ENCODE measurements at places on chromosomes 1 and 21.

DNA sequence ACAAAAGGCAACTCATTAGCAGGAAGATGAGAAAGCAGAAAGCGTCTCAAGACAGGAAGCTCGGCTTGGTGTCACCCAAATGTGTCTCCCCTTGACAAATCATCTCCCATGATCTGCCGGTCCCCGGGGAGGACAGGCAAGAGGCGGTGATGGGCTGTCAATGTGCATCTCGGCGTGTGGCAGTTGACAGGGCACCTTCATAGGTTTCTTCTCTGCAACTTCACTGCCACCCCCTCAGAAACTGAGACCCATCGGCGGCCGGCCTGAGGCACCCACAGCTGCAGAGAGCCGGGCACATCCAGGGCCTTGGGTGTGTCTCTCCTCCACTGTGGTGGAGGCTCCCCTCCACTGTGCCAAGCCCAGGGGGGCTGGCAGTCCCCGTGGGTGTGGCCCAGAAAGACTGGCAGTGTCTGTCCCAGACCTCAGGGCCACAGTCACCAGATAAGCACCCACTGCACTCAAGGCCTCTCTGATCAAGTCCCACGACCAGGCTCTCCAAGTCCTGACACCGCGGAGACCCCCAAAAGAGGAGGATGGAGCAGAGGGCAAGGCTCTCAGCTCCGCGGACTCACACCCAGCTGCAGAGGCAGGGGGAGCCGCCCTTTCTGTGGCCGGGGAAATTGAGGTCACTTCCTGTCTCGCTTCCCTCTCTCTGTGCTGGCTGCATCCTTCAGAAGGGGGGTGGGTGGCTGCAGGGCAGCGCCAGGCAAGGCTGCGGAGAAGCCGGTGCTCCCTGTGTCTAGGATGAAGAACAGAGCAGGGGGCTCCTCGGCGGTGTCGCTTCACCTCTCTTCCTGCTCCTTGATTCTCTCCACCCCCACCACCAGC, 39.6 kb upstream of the LBR start:
- H3K36me3 ChIP-seq: no peaks in the 10 kb centered on the region
- peak overlapping the region; percentile 99 for H3K27ac ChIP-seq
- H3K4me3 ChIP-seq: peak overlapping the region; percentile 84

- H3K27me3 ChIP-seq: peaks cover 44% of the 10 kb centered on the region
- no peak overlapping the region for H3K27ac ChIP-seq
- no peaks in the 10 kb centered on the region for H3K36me3 ChIP-seq
- no peak overlapping the region for H3K4me3 ChIP-seq
- no peak for DNase-seq
- H3K4me1 ChIP-seq: peaks cover 4% of the 10 kb centered on the region
Measured at GRCh38 chr1:67764633-67765032, 68.6 kb downstream of the GNG12 start.

DNA sequence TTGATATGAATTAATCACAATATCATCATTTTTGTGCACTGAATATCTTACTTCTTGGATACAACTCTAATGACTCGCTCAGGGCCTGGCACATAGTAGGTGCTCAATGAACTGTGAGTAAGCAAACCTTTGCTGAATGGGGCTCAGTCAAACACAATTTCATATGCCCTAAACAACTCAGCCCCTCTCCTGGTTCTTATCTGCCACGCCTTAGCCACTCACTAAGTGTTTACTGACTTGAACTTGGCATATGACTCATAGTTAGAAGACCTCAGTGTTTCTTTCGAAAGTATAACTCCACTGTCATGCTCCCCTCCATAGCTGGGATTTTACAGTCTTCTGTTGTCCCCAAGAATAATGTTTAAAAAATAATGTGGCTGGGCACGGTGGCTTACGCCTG, 4.8 kb upstream of the IFNLR1 start:
- no peaks in the 10 kb centered on the region for H3K27me3 ChIP-seq
- H3K27ac ChIP-seq: peak overlapping the region; percentile 92
- peak; percentile 74 for DNase-seq
- no peak overlapping the region for H3K4me3 ChIP-seq
- H3K36me3 ChIP-seq: peaks cover 3% of the 10 kb centered on the region
- peaks cover 68% of the 10 kb centered on the region for H3K4me1 ChIP-seq

- H3K27ac ChIP-seq: no peak overlapping the region
- H3K36me3 ChIP-seq: no peaks in the 10 kb centered on the region
- no peak for DNase-seq
- H3K27me3 ChIP-seq: peaks cover 34% of the 10 kb centered on the region
- peaks cover 2% of the 10 kb centered on the region for H3K4me1 ChIP-seq
Measured at GRCh38 chr1:84763912-84764680, 73.8 kb upstream of the SSX2IP start.

GRCh38 chr1:28313702-28314546, 14.9 kb upstream of the MED18 start:
- H3K27ac ChIP-seq: no peak overlapping the region
- no peaks in the 10 kb centered on the region for H3K36me3 ChIP-seq
- H3K27me3 ChIP-seq: peaks cover 11% of the 10 kb centered on the region
- no peak for DNase-seq
- no peaks in the 10 kb centered on the region for H3K4me1 ChIP-seq

GRCh38 chr1:88612773-88613172, 71.3 kb upstream of the PKN2 start:
- H3K27me3 ChIP-seq: peaks cover 24% of the 10 kb centered on the region
- peaks cover 4% of the 10 kb centered on the region for H3K4me1 ChIP-seq
- no peaks in the 10 kb centered on the region for H3K36me3 ChIP-seq
- H3K4me3 ChIP-seq: no peak overlapping the region

DNA sequence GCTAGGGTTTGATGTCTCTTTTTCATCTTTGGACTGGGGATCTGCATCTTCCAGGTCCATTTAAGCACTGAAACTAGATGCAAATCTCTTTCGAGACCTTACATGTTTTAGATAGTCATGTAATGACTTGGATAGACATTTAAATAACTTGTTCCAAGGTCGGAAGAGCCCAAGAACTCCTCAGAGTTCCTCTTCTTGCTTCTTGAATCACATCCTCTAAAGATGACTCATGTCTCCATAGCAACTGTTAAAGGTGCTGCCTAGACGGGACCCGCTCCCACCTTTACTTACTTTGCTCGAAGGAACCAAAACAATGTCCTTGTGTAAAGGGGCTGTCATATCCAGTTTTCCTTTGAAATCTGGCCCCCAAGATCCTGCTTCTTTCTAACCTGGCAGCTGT, 130.0 kb downstream of the EDEM3 start:
- no peak for DNase-seq
- H3K36me3 ChIP-seq: no peaks in the 10 kb centered on the region
- no peak overlapping the region for H3K4me3 ChIP-seq
- H3K4me1 ChIP-seq: no peaks in the 10 kb centered on the region
- peaks cover 3% of the 10 kb centered on the region for H3K27me3 ChIP-seq

GRCh38 chr1:76666499-76666898, 200.8 kb upstream of the ST6GALNAC5 start:
- no peak for DNase-seq
- H3K27me3 ChIP-seq: no peaks in the 10 kb centered on the region
- H3K4me3 ChIP-seq: no peak overlapping the region
- no peaks in the 10 kb centered on the region for H3K4me1 ChIP-seq

DNA sequence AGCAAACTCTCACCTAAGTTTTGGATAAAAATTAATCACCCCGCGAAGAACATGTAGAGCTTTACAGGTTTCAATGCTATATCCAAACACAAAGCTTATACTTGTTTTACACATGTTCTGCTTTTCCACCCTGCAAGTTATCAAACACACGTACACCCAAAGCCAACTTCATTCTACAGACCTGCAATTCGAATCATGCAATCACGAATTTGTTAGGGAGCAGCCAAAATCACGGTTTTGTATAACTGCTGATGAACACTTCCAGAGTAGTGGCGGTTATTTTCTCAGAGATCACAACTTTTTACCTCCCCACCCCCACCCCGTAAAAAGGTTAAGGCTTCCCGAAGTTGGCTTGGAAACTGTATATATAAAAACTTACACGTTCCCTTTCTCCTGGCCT, 1.4 kb downstream of the HMGN1 start:
- DNase-seq: no peak
- peak overlapping the region; percentile 95 for H3K27ac ChIP-seq
- peaks cover 42% of the 10 kb centered on the region for H3K4me1 ChIP-seq
- H3K27me3 ChIP-seq: peaks cover 2% of the 10 kb centered on the region
- peak overlapping the region; percentile 85 for H3K4me3 ChIP-seq

GRCh38 chr1:109283748-109284600, 1.0 kb upstream of the PSRC1 start:
- peaks cover 3% of the 10 kb centered on the region for H3K27me3 ChIP-seq
- DNase-seq: peak; percentile 71

DNA sequence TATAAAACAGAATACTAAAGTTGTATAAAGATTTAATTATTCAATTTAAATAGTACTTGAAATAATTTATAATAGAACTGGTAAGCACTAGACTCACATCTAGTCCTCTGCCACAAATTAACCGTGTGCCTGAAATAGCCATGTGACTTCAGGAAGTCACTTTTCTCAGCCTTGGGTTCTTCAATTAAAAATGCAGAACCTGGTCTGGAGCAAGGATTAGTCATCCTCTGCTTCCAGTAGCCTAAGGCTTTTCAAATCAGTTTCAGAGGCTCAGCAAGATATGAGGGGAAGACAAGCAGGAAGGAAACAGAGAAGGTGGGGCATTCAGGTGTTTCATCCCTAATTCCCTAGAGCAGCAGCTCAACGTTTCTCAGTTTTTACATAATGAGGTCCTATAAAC, 23.0 kb downstream of the DPH5 start:
- no peak overlapping the region for H3K4me3 ChIP-seq
- peaks cover 49% of the 10 kb centered on the region for H3K36me3 ChIP-seq
- H3K4me1 ChIP-seq: peaks cover 28% of the 10 kb centered on the region
- no peak overlapping the region for H3K27ac ChIP-seq
- no peak for DNase-seq

- no peak overlapping the region for H3K27ac ChIP-seq
- no peaks in the 10 kb centered on the region for H3K36me3 ChIP-seq
- peaks cover 12% of the 10 kb centered on the region for H3K27me3 ChIP-seq
- H3K4me3 ChIP-seq: no peak overlapping the region
- DNase-seq: no peak
Measured at GRCh38 chr1:48617252-48617651, 145.2 kb upstream of the SPATA6 start.

DNA sequence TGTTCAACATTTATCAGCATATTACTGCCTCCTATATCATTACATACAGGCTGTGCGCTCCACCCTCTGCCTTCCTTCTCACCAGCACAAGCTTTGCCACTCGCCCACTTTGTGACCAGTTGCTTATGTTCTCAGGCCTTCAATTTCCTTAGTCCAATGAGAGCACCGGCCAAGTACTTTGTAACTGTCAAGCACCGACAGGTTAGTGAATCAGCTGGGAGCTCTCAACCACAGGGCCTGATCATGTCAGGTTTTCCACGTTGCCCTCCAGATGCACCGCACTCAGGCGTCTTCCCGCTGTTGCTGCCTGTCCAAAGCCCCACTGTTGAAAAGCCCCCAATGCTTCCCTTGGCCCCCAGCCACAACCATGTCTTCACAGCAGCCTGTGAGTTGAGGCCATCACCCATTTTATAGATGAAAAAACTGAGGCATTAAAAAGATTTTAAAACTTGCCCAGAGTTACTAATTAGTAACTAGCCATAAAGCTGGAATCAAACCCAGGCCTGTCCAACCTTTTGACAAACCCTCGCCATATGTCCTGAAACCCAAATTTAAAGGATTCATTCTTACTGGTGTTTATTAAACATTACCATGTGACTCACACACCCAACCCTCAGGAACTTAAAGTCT, 3.4 kb upstream of the KCNN3 start:
- H3K4me1 ChIP-seq: peaks cover 21% of the 10 kb centered on the region
- no peak for DNase-seq
- no peak overlapping the region for H3K27ac ChIP-seq

DNA sequence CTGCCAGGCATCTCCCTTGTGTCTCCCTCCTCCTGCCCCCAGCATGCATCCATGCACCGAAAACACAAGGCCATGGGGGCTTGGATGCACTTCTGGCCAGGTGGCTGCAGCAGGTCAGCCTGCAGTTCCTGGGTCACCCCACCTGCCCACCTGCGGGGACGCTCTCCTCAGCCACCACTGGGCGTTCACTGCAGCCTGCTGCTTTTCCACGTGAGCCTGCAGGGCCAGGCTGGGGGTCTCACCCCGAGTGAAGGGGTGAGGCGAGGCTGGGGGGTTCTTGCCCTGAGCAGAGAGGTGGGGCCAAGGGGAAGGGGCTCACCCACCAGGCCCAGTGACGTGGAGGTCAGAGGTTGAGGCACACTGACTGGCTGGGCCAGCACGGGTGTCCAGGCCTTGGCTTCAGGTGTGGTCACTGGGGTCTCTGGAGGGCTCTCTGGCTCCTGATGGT, 64.6 kb downstream of the WNT9A start:
- DNase-seq: peak; percentile 37
- H3K4me3 ChIP-seq: no peak overlapping the region
- H3K36me3 ChIP-seq: no peaks in the 10 kb centered on the region
- peaks cover 10% of the 10 kb centered on the region for H3K4me1 ChIP-seq
- no peak overlapping the region for H3K27ac ChIP-seq

DNA sequence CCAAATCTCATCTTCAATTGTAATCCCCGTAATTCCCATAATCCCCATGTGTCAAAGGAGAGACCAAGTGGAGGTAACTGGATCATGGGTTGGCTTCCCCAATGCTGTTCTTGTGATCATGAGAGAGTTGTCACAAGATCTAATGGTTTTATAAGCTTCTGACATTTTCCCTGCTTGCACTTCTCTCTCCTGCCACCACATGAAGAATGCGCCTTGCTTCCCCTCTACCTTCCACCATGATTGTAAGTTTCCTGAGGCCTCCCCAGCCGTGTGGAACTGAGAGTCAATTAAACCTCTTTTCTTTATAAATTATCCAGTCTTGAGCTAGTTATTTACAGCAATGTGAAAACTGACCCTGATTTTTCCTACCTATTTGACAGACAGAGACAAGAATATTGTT, 162.5 kb upstream of the SYT6 start:
- H3K4me1 ChIP-seq: no peaks in the 10 kb centered on the region
- DNase-seq: no peak
- no peaks in the 10 kb centered on the region for H3K27me3 ChIP-seq

- no peak for DNase-seq
- no peaks in the 10 kb centered on the region for H3K27me3 ChIP-seq
- H3K36me3 ChIP-seq: peaks cover 13% of the 10 kb centered on the region
- no peak overlapping the region for H3K27ac ChIP-seq
- H3K4me1 ChIP-seq: peaks cover 54% of the 10 kb centered on the region
Measured at GRCh38 chr1:172341697-172342096, 78.8 kb upstream of the C1orf105 start.

DNA sequence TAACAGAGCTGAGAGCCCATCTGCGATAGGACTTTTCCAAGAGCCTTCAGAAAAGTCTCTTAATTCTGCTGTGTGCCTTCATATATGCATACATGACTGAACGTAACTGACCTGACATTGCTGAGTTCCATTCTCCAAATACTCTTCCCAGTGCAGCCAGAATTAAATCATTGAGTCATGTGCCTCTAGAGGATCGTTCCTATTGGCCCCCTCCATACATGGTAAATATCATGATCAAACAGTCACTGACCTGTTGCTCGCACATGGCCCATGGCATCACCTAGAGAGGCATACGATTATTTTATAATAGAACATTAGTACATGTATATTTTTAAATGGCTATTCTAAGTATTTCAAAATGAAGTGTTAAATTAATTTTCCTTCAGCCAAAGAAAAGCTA, 186.8 kb downstream of the PBX1 start:
- H3K27ac ChIP-seq: no peak overlapping the region
- no peak overlapping the region for H3K4me3 ChIP-seq
- no peak for DNase-seq
- H3K4me1 ChIP-seq: no peaks in the 10 kb centered on the region
- H3K27me3 ChIP-seq: no peaks in the 10 kb centered on the region
- H3K36me3 ChIP-seq: no peaks in the 10 kb centered on the region
